ENCODE measurements at places on chromosomes 4 and X.

DNA sequence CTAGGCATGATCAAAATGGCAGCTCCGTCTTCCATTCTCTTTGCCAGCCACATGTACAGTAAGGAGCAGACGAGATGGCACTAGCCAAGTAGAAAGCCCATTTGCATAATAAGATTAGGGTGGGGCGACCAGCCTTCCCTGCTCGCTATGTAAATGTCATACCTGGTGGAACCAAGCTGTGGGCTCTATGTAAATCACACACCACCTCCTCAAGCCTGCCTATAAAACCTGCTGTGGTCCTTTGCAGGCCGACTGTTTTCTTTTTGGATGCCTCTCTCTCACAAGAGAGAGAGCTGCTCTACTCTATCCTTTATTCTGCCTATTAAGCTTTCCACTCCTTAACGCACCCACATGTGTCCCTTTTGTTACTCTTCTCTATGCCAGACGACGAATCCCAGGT is 1472.7 kb downstream of the ARAP2 start:
- DNase-seq = no peak

DNA sequence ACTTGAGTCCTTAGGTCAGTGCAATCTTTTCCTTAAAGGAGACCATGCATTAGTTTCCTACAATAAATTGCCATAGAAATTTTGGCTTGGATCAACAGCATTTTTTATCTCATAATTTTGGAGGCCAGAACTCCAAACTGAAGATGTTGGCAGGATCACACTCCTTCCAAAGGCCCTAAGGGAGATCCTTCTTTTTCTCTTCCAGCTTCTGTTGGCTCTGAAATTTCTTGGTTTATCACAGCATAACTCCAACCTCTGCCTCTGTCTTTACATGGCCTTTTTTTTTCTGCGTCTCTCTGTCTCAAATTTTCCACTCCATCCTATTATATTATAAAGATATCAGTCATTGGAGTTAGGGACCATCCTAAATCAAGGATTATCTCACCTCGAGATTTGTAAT is 282.2 kb downstream of the STIM2 start:
- DNase-seq = no peak

DNA sequence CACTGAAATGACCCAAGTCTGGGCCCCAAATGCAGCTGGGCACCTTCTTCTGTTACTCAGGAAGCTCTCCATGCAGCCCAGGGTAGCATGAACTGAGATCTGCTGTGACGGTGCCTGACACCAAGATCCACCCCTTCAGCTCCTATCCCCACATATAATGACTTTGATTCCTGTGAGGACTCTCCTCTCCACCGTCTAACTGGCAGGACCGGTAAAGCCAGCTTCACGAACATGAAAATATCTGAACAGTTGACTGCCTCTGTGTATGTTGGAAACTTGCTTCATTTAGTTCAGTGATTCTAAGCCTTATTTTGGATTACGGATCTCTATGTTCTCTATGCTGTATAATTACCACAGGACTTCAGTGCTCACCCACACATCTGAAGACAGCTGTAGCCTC is 115.5 kb upstream of the TMEM150C start:
- no peak for DNase-seq

DNA sequence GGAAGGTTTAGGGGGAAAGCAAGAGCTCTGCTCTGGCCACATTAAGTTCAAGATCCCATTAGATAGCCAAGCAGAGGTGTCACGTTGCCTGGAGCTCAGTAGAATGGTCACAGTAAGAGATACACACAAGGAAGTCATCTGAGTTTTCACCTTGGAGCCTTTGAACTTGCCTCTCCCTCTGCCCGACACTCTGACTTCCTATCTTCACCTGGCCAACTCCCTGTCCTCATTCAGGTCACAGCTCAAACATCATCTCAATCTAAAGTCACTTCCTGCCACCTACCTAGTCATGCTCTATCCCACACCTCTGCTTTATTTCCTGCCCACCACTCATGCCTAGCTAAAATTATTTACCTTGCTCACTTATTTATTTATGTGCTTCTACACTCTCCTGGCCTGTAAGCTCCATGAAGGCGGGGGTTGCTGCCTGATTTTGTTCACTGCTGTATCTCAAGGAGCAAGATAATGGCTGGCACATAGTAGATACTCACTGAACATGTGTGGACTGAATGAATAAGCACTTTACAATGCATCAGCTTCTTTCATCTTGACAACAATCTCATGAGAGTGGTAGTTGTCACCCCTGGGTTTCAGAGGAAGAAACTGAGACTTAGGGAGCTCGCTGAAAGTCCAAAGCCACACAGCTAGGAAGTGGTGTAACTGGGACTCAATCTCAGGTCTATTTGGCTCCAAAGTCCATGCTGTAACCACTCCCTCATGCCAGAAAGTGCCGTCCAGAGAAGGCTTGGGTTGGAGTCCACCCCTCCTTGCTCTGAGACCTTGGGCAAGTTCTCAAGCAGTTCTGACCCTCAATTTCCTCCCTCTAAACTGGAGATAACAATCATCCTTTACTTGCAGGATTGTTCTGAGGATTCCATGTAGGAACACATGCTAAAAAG is 40.3 kb downstream of the EFNB1 start:
- DNase-seq = no peak

DNA sequence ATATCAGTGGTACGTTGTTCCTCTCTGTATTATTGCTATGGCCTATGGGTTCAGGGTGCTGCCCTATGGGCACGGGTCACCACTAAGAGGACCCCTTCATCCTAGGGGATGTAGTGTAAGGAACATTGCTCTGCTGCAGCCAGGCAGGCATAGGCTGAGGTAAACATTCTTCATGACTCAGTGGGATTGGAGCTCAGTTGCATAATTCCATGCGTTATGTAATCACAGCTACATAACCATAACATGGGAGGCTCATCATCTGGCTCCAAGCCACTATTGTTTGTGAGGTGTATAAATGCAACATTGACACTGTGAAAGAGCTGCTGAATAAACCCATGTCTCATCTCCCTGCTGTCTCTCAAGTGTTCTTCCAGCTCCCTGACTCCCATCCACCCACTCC is 375.2 kb downstream of the MAGEE1 start:
- DNase-seq = no peak

DNA sequence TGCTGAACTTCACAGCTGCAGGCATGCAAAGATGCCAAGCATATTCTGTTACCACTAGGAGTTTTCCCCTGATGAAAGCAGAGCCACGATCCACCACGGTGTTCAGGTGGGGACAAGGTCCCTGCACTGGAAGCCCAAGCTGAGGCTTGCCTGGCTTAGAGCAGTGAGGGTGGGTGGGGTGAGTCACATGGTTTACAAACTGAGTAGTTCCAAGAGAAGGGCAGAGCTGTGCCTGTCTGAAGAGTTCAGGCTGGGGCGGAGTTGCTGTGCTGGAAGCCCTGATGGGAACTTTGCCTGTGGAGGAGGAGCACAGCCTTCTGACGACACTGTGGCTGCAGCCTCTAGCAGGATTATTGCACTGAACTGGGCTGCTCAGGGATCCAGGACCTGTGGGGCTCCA is 45.5 kb downstream of the FAM9B start:
- DNase-seq = no peak

DNA sequence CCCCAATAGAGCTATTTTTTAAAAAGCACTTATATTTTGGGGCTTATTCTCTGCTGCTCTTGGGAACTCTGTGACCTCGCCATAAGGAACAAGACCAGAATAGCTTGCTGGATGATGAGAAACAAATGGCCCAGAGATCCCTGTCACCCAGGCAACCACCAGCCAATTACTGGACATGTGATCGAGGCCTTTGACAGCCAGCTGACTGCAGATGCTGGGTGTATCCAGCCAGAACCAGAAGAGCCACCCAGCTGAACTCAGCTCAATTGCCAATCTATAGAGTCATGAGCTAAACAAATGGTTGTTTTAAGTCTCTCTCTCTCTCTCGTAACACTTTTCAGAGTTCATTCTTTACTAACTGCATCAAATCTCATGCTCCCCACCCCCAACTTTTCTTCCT is 24.4 kb upstream of the CITED1 start:
- DNase-seq = no peak

DNA sequence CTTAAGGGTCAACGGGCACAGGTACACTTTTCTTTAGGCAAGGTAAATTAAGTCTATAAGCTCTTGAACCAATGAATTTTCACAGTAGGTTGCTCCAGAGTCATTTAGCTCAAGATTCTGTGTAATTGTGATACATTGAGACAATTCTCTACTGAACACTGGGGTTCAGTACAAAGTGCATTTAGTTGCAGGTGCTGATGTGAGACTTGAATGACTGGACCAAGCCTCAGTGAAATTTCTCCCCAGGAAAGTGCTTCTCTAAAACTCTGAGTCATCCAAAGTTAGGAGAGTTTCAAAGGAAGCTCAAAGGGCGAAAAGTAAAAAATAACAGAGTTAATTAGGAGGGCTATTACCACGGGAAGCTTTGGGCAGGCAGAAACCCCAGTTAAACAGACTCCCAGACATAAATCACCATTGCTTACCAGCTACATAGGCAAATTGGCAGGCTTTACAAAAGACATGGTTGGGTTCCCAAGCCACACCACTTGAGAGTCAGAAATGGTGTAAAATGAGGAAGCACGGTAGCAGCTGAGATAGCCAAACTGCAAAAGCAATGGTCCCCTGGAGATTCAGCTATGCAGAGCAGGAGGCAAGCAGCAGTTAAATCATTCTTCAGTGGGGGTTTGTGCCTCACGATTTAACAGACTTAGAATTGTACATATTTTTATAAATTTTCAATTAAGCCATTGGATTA is 202.6 kb downstream of the PCDH19 start:
- no peak for DNase-seq

DNA sequence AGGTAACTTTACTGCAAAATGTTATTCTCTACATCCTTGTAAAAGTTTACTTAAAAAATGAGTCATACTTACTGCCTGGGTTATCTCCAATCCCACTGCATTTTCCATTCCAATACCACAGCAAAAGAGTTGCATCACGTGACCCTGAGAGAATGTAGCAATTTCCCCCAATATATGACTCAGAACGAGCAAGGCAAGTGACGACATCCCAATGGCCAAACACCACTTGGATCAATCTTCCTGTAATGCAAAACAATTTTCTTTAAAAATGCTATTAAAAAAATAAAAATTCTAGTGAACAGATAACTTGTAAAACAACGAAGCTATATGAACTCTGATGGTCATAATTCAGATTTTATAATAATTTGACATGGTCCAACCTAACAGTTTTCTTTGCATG is 224.3 kb downstream of the DCLK2 start:
- no peak for DNase-seq

- no peak for DNase-seq
Observed at GRCh38 chr4:188414441-188414840, 275.2 kb downstream of the TRIML1 start.

GRCh38 chr4:140753329-140753728 is 2.9 kb downstream of the TBC1D9 start:
- no peak for DNase-seq

DNA sequence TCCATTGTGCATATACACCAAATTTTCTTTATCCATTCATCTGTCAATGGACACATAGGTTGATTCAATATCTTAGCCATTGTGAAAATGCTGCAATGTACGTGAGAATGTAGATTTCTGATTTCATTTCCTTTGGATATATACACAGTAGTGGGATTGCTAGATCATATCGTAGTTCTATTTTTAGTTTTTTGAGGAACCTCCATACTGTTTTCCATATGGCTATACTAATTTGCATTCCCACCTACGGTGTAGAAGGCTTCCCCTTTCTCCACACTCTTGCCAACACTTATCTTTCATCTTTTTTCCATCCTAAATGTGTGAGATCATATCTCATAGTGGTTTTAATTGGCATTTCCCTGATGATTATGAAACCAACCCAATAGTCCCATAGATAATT is 43.4 kb downstream of the ING2 start:
- no peak for DNase-seq

DNA sequence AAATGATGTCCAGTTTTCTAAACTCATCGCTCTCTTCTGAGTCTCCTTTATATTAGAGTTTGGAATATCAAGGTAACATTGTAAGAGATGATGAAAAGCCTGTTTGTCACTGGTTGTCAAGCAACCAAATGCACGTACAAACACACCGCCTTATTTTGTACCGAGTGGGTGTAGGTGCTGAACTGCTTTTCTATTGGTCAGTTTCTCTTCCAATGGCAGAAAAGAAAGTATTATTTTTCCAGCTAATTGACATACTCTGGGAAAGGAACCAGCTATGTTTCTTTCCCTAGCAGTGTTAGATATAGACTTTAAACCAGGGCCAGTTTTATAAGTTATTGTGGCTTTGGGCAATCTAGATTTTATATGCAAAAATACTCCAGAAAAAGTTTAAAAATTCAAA is 6.6 kb upstream of the PPM1K start:
- DNase-seq = no peak

GRCh38 chr4:155392481-155393184 is 15.9 kb upstream of the MAP9 start:
- DNase-seq = no peak

DNA sequence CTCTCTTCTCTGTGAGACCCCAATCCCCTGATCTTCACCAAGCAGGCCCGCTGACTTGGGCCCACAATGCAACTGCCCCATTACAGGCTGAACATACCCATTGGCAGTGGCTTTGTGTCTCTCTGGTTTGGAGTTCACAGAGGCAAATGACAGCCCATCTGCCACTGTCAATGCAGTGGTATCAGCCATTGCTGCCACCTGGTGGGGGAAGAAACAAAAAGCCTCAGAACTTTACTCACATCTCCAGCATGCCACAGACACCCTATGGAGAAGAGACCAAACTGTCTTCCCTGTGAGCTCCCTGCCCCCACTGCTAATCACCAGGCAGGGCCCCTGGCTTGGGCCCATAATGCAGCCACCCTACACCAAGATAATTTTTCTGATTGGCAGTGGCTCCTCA is 729.3 kb upstream of the ACTRT1 start:
- DNase-seq = no peak

DNA sequence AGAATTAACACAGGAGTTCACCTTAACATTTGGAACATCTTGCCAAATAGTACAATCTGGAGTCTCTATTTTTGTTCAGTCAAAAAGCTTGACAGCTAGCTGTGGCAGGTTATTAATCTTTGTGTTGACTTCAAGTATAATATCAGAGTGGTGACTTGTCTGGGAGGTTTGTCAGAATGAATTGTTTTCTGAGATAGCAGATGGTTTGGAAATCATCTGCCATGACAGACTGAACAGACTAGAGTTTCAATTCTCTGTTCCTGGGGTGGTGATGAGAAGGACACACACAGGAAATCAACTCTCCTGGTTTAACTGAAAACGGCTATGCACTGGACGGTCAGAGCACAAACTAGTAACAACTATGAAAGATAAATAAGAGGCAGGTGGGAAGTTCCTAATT is 203.3 kb upstream of the EMCN start:
- no peak for DNase-seq

DNA sequence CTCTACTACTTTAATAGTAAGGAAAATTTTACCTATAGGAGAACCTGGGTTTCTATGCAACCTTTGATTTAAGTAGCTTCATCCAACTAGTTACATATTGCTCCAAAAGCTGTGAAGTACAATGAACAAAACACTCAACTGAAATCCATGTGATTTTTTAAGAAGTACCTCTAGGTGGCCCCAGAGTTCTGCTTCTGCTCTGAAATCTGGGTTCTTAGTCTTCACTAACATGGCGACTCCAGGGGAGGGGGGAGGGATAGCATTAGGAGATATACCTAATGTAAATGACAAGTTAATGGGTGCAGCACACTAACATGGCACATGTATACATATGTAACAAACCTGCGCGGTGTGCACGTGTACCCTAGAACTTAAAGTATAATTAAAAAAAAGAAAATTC is 73.4 kb upstream of the MAGEB2 start:
- DNase-seq = no peak

GRCh38 chrX:66012094-66012534 is 27.8 kb downstream of the VSIG4 start:
- DNase-seq = no peak
